ENCODE measurements at places on chromosomes 3 and 15. TPM values are rescaled to one million over a fixed set of nuclear protein-coding genes. Genes with fewer than 3 reads are reported as not detected.
A peak's percentile ranks its signal among the peaks of the same experiment; 100 is the strongest.

CCDC39 gene
- total RNA-seq, result not detected

DNA sequence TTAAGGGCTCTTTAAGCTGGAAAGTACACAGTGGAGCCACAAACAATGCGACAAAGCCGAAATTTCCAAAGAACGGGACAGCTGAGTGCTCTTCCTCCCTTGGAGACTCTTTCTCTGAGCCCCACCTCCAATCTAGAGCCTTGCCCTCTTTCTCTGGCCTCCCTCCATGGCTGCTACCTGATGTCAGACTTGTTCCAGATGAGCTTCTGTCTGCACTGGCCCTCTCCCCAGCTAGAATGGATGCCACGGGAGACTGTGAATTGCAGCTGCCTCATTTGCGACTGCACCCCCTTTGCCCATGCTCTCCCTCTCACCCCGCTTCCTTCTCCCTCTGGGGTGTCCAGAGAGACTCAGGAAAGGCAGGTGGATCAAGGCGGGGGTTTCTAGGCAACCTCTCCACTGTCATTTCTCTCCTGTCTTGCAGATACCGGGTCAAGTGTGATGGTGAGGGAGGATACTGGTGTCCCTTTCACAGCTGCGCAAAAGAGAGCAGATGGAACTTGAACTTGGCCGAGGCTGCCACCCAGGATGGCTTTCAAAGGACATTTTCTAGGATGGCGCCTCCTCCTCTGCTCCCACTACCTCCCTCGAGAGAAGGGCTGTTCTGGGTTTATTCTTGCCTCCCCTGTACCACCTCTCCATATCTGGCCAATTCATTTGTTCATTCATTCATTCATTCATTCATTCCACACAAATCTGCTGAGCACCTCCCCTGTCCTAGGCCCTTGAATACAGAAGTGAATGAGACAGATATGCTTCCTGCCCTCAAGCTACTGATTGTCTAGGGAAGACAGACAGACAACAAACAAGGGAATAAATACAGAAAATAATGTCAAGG, 12.8 kb downstream of the ATP2B2 start:
- H3K27ac ChIP-seq, result no peak overlapping the region
- no peak overlapping the region for H3K4me3 ChIP-seq
- DNase-seq, result no peak
- no peaks in the 10 kb centered on the region for H3K4me1 ChIP-seq
- H3K36me3 ChIP-seq, result no peaks in the 10 kb centered on the region

DNA sequence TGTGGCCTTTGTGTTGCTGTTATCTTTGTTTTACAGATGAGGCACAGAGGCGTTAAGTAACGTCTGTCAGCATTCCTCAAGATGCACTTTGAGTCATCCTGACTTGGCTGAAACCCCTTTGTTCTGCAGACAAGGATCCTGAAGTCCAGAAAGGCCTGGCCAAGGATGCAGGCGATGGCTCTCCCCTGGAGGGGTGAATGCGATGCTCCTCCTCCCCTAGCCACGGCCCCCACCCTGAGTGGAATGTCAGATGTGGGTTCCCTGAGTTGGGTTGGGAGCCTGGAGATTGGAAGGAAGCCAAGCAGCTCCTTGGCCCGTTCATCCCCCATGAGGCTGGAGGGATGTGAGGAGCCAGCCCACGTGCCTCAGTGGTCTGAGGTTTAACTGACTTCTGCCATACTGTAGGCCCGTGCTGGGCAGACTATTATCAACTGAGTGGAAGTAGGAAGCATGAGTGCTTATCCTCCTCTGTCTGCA, 43.3 kb downstream of the POMGNT2 start:
- H3K4me1 ChIP-seq, result no peaks in the 10 kb centered on the region
- DNase-seq, result no peak
- peaks cover 9% of the 10 kb centered on the region for H3K36me3 ChIP-seq

DNA sequence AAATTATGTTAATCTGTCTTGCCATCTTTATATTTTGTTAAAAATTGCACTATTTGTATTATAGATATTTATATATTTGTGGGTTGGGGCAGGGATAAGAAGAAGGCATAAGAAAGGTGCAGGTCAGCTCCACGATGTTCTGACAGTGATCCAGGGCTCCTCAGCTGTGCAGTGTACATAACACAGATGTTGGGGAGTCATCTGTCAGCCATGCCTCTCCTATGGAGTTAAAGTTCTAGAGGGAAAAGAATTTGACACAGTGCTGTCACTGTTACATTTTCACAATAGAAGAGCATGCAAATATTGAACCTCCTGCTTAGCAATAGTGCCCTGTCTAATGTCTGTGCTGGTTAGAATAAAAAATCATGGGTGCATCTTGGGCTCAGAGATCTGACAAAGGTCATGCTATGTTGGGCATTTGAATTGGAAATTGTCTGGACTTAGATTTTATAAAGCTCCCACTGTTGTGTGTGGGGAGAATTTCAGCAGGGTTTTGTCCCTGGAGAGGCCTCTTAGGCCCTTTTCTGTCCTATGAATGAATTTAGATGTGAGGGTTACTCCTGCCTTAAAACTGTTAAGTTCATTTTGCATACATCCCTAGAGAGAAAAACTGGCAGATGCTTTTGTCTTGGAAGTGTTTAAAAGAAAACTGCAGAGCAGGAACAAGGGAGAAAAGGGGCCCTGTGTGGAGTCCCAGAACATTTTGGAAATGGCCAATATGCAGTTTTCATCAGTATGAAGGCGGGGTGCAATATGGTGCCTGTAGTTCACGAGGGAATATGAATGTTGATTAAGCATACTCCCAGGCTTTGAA, 20.4 kb downstream of the CDIN1 start:
- no peak for DNase-seq
- H3K4me1 ChIP-seq, result peaks cover 39% of the 10 kb centered on the region
- no peaks in the 10 kb centered on the region for H3K36me3 ChIP-seq
- H3K27ac ChIP-seq, result peak overlapping the region; percentile 88
- H3K27me3 ChIP-seq, result no peaks in the 10 kb centered on the region

DNA sequence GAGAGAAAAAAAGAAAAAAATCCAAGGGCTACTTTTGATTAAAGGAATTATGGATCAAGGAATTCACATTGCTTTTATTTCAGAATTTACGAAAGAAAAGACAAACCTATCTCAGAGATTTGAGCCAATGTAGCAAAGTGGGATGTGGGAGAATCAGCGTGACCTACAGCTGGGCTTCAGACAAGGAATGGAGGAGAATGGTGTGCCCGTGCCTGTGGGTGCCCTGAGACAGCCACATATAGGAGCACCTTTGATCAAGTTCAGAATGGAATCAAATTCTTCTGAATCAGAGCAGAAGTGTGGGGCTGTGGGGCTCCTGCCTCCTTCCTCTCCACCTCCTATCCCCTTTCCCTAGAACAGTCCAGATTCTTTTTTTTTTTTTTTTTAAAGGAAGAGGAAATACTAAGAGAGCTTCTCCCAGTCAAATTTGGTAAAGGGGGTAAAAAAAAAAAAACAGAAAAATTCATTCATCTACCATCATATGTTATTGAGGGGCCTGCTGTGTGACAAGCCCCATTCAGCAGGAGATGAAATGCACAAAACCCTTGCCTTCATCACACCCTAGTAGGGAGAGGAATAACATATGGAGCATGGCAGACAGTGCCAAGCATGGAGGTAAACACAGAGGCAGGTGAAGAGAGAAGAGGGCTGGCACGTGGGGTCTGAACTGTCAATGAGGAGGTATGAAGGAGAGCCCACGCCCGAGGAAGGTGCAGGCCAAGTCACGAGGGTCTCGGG, 25.0 kb upstream of the MUSTN1 start:
- peaks cover 3% of the 10 kb centered on the region for H3K36me3 ChIP-seq
- H3K4me1 ChIP-seq, result peaks cover 4% of the 10 kb centered on the region
- no peak for DNase-seq
